Smooth muscle cell of the pulmonary artery (primary cell): ENCODE measurements at places on chromosomes 2 and 18. TPM values are rescaled to one million over a fixed set of nuclear protein-coding genes. Genes with fewer than 3 reads are reported as not detected.

NTSR2 gene
- not detected in 2 replicates for total RNA-seq

CFAP210 gene
- not detected in 2 replicates for total RNA-seq

RBM44 gene
- 0.33 and 0.36 TPM in 2 replicates for total RNA-seq

MORN2 gene
- 8.0 and 13.4 TPM in 2 replicates for total RNA-seq

NT5C1B gene
- not detected in 2 replicates for total RNA-seq

TFCP2L1 gene
- under 0.01 TPM in 1 of 2 replicates, not detected in the other for total RNA-seq

RFTN2 gene
- total RNA-seq, result 3.5 and 10.0 TPM in 2 replicates

PAIP2B gene
- total RNA-seq, result 0.36 and 0.65 TPM in 2 replicates
